ENCODE measurements at places on chromosomes 4 and X.
A peak's percentile ranks its signal among the peaks of the same experiment; 100 is the strongest.

DNA sequence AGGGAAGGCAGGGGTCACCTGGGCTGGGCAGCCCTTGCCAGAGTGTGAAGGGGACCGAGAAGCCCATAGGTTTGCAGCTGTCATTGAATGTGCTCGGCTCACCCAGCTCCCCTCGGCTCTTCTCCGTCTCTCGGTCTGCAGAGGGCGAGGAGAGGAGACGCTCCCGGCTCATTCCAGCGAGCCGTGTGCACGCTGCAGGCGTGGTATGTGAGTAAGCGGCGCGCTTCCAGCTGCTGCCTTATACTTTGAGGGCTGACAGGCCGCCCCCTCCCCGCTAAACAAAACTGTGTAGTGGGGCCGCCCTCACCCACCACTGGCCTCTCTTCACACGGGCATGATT is 23.0 kb upstream of the BCORL1 start:
- peak; percentile 12 for DNase-seq

DNA sequence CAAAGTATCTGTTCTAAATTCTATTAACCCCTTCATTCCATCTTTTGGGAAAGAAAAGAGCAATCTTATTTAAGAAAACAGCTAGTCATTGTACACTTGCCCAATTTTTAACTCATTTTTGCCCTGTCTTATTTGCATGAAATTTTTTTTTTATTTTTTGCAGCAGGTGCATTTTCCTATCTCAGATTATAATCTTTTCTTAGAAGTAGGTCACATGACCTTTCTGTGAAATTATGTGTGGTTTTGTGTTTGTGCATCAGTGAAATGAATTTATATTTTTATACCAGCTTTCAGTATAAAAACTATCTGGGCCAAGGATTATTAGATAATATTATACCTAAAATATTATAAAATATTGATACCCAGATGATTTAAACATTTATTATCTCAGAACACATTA is 145.6 kb downstream of the INPP4B start:
- DNase-seq, result no peak

DNA sequence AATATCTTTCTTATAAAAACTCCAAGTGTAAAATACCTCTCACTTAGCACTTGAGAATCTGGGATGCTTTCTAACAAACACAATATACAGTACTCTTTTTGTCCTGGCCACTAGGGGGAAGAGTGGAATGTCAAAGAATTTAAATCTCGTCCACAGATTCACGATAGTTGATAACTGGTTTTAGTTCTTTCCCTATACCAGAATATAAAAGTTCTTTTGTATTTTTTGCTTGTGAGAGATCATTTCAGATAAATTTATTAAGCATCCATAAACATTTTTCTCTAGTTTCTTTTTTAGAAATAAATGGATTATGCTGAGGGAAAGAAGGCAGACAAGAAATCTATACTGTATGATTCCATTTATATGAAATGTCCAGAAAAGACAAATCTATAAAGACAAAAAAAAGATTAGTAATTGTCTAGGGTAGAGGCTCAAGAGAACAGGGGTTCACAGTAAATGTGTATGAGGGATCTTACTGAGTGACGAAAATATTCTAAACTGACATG is 50.4 kb downstream of the MGARP start:
- DNase-seq, result peak; percentile 73

DNA sequence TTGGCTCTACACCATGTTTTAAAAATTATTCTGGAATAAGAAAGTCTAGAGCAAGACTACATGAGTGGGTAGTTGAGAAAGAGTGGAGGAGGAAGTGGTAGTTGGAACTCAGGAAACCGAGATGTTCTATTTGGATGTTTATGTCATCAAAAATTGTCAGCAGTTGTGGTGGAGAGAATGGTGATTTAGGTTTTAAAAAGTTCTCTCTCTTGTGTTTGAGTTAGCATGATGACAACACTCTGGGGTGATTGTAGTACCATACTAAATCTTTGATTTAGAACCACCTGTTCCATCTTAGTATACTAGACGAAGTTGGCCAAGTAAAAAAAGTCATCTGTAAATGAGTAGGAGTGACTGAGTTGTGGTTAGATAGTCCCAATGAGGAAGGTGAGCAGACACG is 40.7 kb downstream of the KLHL2 start:
- DNase-seq, result no peak

DNA sequence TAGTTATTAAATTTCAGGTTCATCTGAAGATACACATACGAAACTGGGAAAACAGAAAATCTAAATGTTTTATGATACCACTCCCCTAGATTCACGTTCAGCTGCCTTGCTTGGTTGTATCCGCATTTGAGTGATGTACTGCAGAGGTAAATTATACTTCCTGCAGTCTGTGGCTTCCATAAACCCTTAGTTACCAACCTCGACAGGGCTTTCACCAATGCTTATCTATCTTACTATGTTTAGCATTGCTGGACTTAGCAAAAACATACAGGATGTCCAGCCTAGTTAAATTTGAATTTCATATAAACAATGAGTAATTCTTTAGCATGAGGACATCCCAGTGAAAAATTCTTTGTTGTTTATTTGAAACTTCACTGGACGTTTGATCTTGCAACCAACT is 108.8 kb downstream of the TMA16 start:
- DNase-seq, result peak; percentile 46
